ENCODE measurements at places on chromosomes 2 and 18.

- no peak for DNase-seq
Observed at GRCh38 chr2:43427032-43427424, 168.8 kb downstream of the THADA start.

DNA sequence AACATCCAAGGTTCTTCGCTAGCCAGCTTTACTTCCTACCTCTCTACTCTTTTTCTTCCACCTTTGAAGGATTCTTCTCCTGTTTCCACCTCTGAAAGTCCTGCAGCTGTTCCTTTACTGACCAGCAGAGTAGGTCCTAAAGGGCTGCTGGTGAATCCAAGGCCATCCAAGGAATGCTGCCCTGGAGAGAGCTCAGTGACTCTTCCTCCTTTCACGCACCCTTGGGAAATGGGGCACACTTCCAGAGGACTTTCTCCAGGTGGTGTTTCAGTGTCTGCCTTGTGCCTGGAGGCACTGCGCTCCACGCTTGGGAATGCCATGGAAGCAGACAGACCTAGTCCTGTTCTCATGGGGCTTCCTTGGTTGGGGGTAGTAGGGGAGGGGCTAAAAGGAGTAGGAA lies 45.4 kb downstream of the SLC16A14 start:
- DNase-seq, result no peak

DNA sequence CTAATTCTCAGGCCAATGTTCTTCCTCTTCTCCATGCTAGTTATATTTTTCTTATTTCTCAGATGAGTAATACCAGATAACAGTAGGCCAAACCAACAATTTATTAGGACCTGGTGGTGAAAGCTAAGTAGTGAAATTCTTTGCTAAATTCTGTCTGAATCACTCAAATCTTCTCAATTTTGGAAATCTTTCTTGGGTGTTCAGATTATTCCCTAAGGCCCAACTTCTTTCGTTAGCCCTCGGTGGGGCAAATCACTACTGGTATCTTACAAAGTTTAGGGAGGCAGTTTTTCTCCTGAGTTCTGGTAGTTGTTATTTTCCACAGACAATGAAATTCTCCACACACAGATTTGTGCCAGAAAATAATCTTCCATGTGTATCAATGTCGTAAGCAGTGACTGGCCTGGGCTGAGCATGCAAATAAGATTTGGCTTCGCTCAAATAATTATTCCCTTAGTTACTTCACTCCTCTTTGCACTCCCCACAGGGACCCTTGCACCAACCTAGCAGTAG lies 443.5 kb upstream of the SLC14A2 start:
- DNase-seq, result no peak

DNA sequence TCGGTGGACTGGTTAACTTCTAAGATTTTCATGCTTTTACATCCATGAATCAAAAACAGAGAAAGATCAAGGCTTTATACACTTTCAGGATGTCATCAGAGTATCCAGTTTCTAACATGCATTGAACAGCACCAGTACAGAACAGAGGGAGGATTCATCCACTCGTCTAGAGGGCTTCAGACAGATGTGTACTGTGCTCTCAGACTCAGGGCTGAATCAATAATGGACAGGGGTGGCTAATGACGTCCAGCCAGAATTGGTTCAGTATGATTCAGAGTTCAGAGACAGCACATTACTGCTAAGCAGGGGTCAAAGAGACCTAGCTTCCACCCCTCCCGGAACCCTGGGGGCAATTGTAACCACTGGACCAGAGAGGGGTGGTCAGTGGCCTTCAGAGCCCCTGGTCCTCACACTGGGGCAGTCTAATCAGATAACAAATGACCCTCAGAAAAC lies 37.3 kb downstream of the RNU4ATAC start:
- DNase-seq, result no peak

DNA sequence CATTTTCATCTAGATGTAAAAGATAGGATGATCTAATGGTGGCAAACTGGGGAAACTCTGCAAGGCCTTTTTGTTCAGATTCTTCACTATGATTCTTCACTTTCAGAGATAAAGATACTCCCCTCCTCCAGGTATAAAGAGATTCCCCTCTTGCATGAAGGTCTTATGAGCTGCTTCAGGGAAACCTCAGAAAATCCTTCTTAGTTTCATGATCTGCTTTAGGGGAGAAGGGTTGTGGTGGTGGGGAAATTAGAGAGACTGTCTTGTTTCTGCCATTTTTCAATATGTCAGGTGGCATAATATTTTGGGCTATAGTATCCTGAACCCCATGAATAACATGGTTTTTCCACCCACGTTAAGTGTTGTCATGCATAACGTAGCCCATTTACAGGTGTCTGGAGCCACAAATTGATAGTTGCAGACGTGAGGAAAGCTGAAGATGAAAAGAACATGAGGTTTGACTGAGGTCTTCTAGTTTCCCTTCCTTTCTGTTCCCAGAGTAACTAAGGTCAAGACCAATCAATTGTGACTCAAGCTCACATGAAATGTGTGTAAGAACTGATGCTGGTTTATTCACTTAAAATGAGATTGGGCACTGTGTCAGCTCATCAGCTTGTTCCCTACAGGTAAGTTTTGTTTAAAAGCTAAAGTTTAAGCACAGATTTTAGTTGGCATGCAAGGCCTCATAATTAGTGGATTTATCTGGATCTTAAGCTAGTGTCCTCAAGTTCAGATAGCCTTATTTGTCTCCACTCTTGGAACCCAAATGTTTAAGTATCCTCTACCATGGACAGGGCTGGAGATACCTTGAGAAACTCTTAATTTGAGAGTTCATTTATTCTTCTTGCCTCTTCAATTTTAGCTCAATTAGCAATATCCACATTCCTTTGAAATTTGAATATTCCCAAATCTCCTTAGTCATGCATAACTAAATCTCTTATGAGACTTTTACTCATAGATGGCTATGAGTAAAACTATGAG lies 304.5 kb upstream of the FANCL start:
- no peak for DNase-seq

DNA sequence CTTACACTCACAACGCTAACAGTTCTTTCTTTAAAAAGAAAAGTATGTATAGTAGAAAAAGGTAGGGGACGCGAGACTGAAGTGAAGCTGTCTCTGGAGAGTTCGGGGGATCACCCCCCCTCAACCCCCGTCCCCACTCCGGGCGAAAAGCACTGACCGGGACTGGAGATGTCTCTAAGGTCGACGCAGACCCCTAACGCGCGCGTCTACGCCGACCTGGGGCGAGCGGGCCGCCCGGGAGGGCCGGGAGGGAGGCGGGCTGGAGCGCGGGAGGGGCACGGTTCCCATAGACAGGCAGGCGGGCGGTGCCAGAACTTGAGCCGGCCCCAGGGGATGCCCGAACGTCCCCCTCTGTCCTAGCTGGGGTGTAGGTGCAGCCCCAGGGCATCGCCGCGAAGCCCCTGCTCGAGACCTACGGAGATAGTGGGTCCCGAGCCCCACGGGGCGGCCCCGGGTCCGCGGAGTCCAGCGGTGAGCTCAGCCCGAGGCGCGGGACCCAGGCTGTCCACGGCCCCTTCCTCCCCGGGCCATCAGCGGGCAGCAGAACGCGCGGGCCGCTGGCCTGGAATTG lies 82.2 kb downstream of the CHRNA1 start:
- DNase-seq, result no peak

Data from cortex of kidney (tissue), 1 donor.